ENCODE measurements at places on chromosomes 5 and 9.

GRCh38 chr5:107268241-107268640 lies 402.5 kb downstream of the EFNA5 start:
- no peak for DNase-seq

DNA sequence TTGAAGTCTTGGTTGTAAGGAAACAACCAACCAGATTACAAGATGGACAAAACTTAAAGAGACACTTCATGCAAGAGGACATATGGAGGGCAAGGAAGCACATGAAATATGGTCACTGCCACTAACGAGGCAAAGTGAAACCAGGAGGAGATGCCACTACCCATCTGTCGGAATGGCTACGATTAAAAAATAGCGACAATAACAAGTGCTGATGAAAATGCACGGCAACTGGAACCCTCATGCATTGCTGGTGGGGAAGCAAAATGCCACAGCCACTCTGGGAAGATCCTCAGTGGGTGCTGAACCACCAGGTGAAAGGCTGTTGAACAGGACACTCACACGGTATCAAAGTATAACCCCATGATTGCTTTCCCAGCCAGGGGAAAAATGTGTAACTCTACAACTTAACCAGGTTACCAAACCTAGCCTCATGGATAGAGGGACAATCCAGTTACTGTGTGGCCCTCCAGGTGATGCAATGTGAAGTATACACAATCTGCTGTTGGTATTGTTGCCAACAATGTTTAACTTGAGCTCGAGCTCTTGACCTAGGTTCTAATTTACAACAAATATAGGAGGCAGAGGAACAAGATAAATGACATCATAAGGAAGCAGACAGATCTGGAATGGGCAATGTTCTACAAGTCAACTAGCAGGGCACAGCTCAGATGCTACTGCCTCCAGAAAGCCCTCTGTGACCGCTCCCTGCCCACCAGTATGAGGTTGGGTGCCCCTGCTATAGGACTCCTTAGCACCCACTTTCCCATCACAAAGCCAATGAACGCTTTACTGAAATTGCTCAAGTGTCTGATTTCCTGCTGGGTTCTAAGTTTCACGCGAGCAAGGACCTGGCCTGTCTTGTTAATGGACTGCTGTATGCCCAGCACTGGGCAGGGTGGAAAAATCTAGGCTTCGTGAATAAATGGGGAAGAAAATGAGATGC lies 25.8 kb downstream of the SH3PXD2B start:
- no peak for DNase-seq

DNA sequence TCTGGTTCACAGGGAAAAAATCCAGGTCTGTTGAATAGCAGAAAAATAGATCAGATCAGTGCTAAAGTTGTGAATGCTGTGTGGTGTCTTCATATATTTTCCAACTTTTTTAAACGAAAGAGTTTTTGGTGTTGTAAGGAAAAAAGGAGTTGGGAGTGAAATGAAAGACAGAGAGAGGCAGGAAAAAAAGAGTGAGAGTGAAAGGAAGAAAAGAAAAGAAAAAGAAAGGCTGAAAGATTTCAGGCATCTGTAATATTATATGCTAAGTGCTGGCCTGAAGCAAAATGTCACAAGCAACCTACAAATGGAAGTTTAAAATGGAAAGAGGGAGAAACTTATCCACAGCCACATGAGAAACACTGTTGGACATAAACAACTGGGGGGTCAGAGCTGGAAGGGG lies 124.4 kb downstream of the EBF1 start:
- DNase-seq = no peak

GRCh38 chr5:138210985-138211384 lies 2.1 kb downstream of the CDC23 start:
- DNase-seq = no peak

DNA sequence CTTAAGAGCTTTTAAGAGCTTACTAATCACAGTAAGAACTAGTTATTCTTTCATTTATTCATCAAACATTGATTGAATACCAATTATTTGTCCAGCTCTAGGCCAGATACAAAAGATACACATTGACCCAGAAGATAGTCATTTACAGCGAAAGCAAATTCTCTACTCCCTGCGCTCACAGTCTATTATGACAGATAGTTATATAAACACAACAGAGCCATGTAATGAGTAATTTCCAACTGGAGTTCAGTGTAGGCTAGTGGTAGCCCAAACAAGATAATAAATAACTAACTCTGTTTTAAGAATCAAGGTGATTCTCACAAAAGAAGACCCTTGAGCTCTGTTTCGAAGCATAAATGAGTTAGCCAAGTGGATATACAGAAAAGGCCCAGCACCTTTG lies 397.8 kb upstream of the TLE4 start:
- DNase-seq = no peak

DNA sequence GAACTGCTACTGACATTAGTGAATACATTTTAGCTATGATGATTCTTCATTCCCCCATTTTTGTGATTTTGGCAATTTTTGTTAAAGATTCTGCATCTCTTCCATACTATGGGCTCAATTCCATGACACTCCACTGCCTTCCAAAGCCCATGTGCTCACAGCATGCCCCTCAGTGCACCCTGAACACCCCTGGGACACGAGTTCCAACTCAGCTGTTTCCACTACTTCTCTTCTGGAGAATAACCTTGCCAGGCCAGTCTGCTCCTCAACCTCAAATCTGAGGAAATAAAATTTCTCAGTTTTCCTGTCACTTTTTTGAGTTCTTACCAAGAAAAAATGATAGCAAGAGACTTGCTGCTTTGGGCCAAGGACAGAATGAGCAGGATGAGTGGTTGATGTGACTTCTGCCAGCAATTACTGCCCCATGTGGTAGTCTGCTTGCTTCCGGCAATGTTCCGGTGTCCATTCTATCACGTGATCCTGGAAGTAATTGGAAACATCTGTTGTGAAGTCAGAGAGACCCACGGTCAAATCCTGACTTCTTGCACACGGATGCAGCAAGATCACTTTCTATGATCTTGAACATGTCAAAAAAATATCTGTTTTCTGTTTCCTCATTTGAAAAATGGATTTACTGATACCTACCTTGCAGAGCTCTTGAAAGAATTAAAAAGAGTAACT lies 58.3 kb downstream of the EGFLAM start:
- no peak for DNase-seq

- DNase-seq = no peak
Observed at GRCh38 chr5:146249801-146250200, 46.4 kb downstream of the RBM27 start.

DNA sequence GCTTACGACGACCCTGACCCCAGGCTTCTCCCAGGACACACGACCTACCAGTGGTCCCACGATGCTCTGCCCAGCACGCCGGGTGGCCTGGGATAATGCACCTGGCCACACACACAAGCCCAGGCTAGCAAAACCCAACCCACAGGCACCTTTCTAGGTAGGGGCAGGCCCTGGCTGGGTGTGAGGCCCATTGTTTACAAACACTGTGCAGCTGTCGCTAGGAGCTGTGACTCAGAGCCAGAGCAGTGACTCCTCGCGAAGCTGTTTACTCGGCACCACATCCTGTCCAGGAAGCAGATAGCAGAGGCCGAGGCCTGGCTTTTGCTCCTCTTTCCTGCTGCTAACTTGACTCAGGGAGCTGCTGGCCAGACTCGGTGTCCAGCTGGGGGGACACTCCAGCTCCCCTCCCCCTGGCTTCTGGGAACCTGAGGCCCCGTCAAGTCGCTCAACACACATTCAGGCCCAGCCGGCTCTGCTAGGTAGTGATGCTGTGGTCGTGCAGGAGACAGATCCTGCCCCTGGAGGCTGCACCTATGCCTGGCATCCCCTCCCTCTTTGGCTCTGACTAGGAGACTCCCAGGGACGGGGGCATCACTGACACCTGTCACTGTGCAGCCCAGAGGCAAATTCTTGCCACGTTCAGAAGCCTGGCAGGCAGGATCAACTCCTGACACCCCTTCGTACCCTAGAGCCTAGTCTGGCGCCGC lies 12.8 kb upstream of the RALGDS start:
- DNase-seq = peak; percentile 96

GRCh38 chr5:149888280-149888679 lies 56.3 kb downstream of the PDE6A start:
- DNase-seq = no peak

DNA sequence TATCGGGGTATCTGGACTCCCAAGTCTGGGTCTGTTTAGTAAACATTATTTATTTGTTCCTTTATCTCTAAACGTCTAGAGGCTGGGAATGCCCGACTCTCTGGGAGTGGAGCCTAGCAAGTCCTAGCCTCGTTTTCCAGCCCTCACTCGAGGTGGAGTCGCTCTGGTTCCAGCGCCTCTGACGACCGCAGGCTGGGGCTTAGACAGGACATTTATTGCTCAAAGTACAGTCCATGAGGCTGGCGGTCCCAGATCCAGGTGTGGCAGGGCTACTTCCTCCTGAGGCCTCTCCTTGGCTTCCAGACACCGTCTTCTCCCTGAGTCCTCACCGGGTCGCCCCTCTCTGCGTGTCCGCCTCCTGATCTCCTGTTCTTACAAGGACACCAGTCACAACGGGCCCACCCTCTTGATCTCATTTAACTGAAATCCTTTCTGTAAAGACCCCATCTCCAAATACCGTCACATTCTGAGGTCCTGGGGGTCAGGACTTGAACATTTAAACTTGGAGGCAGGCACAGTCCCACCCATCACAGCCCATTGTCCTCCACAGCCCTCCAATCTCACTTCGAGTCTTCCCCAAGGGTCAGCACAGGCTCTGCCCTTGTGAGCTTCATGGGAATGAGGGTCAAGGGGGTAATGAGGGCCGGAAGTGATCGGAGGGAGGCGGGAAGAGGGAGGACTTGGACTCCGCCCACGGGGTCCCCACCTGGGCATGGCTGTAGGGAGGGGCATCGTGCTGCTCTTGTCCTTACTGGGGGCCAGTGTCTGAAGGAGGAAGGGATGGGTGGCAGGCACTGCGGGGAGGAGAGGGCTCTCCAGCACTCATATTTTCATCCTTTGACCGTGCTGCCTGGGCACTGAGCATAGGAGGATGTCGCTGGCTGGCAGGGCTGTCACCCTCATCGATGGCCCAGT lies 12.2 kb upstream of the CLPTM1L start:
- DNase-seq = no peak

DNA sequence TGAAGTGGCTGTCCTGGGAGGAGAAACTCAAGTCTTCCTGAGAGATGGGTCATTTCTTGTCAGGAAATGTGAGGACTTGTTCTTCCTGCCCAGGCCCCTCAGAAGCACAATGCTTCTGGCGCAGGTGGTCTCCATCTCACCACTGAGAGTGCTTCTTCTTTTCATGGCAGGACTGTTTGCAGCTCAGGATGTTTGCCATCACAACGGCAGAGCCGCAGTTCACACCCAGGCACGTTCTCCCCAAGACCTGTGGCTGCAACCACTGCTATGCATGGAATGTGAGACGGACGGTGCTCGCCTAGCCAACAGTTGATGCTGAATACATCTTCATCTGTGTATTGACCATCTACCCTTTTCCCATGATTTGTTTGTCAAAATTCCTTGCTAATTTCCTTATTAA lies 216.3 kb downstream of the GADD45G start:
- no peak for DNase-seq

- no peak for DNase-seq
Observed at GRCh38 chr5:19555876-19556275, 432.1 kb downstream of the CDH18 start.

- no peak for DNase-seq
Observed at GRCh38 chr9:70485273-70485858, 70.9 kb upstream of the KLF9 start.

DNA sequence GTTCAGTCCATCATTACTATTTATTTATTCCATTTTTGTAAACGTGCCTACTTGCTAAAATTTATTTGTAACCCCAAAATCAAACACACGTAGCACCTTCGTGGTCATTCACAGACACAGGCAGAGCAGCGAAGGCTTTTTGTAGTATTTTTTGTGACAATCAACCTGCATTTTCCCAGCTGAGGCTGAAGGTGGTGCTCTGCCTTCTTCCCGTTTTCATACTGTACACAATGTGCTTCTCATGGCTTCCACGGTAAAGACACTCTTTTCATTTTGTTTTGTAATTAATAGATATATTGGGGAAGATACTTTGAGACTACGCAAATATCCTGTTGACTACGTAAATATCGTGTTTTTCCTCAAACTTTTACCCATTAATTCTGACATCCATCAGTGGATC lies 19.4 kb downstream of the DAP start:
- no peak for DNase-seq

- DNase-seq = no peak
Observed at GRCh38 chr5:81785322-81785721, 34.4 kb upstream of the SSBP2 start.

- DNase-seq = no peak
Observed at GRCh38 chr5:173771121-173771724, 116.9 kb upstream of the CPEB4 start.

- peak; percentile 96 for DNase-seq
Observed at GRCh38 chr5:179265514-179266290, 79.6 kb downstream of the ADAMTS2 start.

DNA sequence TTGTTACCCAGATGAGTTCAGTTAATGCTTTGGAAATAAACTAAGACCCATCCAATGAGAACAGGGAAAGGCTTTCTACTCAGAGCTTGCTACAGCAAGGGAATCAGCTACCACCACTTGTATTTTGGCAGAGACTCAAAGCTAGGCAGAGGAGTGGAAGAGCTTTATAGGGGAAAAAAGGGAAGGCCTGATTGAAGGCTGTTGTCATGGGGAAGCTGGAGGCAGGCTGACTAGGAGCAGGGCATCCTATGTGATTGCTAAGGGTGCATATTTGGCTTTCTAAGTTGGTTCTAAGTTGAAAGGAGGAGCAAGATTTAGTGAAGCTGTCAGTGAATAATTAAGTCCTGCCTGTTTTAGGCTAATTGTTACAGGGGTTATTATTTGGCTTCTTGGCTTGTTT lies 115.5 kb downstream of the PTTG1 start:
- DNase-seq = no peak

DNA sequence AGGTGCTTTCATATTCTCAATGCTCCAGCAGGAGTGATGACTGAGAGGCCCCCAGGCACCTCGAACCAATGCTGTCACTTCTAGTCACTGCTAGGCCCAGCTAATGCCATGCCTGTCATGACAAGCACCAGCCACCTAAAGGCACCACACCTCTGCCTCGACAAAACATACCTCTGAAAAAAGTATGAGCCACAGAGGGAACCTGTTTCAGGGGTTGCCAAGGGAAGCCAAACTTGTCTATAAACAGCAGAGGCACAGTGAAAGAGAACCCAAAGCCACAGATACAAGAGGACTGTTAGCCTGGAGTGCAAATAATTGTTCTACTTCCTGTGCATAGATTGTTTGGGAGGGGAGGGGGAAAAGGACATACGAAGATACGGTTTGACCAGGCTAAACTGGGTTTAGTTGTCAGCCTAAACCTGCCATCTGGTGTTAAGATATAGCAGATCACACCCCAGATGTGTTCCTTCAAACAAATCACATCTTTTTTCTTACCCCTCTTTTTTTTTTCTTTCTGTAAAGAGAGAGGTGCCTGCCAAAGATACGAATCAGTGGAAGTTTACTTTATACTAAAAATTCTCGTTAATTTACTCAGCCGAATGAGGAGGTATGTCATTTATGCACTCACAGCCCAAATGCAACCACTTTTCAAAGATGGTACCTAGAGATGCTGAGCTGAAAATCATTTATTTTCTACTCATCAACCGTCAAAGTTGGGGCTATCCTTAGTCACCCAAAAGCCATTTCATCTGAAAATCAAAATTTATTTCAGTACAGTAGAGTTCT lies 45.7 kb downstream of the BNC2 start:
- DNase-seq = peak; percentile 64

Data from suprapubic skin (tissue), 4 donors.